ENCODE measurements at places on chromosomes 7 and 10.

DNA sequence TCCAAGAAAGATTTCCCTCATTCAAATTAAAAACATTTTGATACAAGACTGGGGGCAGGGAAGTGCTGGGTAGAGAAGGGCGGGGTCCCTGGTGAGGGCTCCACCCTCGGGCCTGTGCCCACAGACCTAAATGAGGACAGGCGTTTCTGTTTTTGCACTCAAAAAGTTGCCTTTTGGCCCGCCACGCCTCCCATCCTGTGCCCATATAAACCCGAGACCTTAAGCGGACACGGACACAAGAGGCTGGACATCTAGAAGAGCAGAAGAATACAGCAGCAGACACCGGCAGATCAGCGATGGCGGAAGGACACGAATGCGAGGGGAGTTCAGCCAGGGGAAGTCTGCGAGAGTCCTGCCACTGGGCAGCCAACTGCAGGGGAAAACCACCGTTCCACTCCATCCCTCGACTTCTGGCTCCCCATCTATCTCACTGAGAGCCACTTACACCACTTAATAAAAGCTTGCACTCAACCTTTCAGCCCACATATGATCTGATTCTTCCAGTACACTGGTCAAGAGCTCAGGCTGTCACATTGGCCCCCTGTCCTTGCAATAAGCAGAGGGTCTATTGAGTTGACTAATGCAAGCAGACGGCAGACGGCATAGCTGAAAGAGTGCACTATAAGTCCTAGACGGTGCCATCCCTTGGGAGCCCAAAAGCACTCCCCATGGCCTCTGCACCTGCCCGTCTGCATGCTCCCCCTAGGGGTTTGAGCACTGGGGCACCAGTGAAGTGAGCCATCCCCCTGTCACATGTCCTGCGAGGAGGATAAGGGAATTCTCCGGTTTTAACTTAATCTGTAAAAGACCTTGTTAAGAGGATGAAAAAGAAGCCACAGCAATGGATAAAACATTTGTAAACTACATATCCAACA is 181.8 kb upstream of the PRSS1 start:
- no peak for DNase-seq

- no peak for DNase-seq
Measured at GRCh38 chr10:98098247-98098646, 36.2 kb upstream of the R3HCC1L start.

DNA sequence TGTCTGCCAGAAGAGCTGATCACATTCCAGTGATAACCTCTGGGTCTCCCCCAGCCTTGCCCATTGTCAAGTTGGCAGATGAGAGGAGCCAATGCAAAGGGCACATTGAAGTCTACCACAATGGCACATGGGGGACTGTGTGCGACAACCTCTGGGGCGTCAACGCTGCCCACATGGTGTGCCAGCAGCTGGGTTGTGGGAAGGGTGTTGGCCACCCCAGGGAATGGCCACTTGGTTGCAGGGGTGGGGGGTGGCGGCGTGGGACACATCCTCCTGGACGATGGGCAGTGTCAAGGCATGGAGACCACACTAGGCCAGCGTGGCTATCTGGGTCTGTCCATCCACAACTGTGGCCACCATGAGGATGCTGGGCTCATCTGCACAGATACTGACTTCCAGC is 43.4 kb downstream of the CUZD1 start:
- DNase-seq, result no peak

- DNase-seq, result peak; percentile 13
Measured at GRCh38 chr7:81457852-81458522, 311.9 kb downstream of the HGF start.

GRCh38 chr7:42856605-42856987 is 55.3 kb downstream of the C7orf25 start:
- no peak for DNase-seq

GRCh38 chr10:92751827-92752226 is 62.1 kb downstream of the HHEX start:
- no peak for DNase-seq
